ENCODE measurements at places on chromosomes 7 and 10.

DNA sequence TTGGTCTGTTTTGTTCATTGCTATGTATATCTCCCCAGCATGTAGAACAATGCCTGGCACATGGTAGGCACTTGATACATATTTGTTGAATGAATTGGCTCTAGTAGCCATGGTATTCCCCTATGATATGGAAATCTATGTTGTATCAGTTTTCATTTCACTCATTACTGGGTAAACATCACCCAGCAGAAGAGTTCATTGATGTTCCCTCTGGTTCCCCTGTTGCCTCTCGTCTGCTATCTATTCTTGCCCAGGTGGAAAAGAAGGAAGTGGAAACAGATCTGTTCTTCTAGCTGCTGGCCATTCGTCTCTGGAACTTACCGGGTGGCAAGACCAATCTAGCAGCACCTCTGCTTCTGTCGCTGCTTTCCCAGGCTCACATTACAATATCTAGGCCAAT, 71.5 kb downstream of the LRRC4 start:
- DNase-seq, result no peak

DNA sequence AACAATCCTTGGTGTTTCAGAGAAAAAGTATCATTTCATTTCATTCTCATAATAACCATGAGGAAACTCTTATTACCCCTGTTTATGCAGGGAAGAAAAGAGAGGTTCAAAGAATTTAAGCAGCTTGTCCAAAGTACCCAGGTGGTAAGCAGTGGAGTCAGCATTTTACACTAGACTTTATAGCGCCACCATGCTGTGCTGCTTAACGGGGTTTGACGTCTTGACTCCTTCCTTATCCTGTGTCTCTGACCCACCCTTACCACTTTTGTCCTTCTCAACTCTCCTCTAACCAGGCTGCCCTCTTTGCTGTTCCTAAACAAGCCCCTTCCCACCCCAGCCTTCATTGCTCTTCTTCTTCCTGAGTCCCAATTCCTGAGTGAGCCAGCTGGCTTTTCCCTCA, 117.0 kb upstream of the AHR start:
- DNase-seq, result no peak

- DNase-seq, result no peak
Observed at GRCh38 chr10:27914888-27915287, 84.0 kb downstream of the ODAD2 start.

DNA sequence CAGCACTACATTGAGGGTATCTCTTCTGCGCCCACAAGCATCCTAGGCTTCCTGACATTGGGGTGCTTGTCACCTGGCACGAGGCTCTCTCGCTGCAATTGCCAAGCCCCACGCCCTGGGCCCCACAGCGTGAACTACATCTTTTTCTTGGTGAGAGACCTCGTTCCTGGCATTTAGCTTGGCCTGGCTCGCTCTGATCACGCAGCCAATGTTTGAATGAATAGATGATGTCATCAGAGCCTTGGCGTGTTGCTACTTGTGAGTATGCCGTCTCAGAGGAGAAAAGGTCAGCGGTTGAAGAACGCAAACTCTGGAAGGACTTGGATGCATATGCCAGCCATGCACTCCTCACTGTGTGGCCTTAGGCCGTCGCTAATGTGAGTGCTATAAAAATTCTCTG, 150.2 kb upstream of the AUTS2 start:
- DNase-seq, result no peak

GRCh38 chr7:148738737-148739535, 40.2 kb downstream of the CUL1 start:
- DNase-seq, result no peak
